Ureter (tissue), 1 donor: ENCODE measurements at places on chromosomes 7 and 10.

DNA sequence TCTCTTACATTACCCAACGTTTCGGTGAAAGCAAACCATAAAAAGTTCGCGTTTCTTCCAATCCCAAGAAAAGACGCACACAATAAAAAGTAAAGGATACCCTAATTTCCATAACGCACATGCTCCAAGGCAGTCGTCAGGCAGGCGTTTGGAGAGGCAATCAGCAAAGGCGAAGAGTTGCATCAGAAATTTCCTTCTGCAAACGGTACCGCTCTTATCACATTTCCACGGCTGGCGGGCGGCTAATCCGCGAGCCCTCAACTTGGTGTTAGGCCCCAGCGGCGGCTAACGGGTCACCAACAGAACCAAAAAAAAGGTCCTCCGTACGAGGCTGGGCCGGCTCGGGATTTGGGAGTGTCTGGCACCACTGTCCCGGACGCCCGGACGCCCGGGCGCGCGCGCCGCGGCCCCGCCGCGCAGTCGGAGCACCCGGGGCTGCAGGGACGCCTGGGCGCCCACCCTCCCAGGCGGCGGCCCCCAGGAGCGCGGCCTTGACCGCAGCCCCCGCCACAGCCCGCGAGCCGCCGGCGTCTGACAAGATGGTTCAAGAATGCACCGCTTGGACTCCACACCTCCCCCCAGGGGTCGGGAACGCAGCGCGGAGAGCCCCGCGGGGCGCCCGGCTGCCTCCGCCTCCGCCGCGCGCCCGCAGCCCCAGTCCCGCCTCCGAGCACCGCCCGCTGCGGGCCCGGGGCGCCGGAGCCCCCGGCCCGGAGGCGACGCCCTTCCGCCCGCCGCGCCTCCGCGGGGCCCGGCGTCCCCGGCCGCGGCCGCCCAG lies 9.8 kb upstream of the GRB10 start:
- no peak for DNase-seq

DNA sequence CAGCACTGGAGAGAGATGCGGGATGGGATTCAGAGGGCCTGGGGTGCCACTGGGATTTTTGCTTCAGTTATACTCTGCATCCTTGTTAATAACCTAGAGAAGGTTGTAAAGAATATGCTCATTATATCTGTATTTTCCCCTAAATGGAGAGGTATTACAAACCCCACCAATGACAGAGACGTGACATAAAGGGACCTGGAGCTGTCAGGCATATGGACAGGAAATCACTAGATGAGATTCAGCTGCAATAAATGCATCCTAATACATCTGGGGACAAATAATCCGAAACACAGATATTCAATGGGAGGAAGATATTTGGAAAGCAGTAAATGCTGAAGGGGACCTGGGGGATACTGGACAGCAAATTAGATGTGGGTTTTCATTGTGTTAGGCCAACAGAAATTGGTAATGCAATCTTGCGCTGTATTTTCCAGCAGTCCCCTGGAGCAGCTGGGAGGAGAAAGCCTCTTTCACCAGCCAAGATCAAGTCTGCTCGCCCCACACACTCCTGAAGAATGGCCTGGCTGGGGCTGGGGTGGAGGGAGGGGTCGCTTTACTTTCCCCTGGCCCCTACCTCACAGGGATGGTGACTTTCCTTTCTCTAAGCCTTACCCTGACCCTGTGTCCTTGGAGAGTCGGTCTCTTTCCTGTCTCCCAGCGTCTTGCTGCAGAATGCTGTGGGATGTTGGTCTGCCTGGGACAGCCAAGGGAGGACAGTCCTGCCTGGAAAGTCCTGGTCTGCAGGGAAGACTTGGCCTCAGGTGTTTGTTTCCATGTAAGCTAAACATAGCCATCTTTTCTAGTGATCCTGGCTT lies 653.8 kb downstream of the LRMDA start:
- no peak for DNase-seq

- no peak for DNase-seq
Measured at GRCh38 chr7:159238541-159238940, 93.9 kb upstream of the VIPR2 start.

- DNase-seq, result no peak
Measured at GRCh38 chr7:91240376-91240941, 23.8 kb upstream of the FZD1 start.

DNA sequence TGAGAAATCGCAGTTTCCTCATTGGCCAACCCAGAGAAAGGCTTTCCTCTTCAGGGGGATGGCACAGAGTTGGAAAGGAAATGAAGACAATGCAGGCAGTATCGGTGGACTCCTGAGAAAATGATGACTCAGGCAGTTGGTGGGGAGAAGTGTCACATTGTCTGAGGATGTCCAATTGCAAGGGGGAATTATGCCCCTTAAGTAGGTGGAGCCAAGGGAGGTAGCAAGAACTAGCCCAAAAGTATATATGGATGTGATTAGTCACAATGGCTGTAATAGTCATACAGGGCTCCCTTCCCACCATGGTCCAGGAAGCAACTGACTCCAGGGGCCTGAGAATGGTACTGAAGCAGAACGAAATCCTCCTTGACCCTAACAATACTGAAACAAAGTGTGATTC lies 58.3 kb upstream of the EGFR start:
- no peak for DNase-seq

DNA sequence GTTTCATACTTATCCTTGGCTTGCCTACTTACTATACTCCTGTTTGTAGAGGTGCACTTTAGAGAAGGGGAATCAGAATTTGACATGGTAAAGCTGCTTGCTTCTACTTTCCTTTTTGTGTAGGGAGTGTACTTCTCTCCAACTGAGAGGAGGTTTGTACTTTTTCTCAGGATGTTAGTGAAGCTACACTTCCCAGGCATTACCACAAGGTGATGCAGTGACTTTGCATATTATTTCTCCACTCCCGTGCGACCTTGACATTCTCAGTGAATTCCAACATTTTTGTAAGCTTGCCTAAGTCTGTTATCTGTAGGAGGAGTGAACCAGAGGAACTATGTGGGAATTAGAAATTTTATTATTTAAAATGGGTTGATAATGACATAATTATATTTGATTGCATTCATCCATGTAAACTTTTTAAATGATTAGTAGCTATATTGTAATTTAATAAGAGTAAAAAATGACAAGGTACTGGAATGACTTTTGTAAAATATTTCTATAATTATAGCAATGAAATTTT lies 5.2 kb downstream of the TAX1BP1 start:
- DNase-seq, result no peak

DNA sequence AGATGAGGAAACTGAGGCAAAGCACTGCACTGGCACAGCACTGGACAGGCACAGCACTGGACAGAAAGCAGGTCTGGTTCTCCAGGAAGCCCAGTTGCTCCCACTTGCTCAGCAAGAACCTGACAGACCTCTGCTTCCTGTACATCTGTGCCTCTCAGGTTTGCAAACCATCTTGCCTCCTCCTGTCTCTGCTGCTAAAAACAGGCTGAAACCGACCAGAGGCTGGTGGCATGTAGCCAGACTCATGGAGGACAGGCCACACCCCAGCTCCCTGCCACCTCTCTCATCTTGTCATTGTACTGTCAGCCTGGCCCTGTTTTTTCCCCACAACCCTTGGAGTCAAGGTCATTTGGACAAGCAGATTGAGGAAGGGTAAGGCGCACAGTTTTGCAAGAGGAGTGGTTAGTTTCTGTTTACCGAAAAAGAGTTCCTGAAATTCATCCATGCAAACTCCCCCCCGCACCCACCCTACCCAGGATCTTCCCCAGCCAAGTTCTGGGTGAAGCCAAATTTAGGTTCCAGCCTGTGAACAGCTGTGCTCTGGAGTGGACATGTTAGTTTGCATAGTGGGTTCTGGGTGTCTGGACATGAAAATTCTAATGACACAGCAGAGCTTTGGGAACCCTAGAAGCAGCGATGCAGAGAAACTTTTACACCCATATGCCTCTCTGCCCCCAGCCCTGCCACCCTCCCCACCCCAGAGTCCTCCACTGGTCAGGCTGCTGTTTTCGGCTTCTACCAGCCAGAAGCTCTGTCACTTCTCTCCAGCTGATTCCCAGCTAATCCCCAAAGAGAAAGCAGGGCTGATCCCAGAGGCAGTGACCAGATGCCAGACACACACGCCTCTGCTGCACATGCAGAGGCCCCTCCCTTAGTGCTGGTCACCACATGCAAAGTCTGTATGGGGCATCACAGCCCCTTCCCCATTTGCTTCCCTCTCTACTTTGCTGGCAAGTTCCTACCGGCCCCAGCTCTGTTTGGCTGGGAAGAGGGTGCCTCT lies 8.5 kb upstream of the C10orf105 start:
- peak; percentile 88 for DNase-seq

DNA sequence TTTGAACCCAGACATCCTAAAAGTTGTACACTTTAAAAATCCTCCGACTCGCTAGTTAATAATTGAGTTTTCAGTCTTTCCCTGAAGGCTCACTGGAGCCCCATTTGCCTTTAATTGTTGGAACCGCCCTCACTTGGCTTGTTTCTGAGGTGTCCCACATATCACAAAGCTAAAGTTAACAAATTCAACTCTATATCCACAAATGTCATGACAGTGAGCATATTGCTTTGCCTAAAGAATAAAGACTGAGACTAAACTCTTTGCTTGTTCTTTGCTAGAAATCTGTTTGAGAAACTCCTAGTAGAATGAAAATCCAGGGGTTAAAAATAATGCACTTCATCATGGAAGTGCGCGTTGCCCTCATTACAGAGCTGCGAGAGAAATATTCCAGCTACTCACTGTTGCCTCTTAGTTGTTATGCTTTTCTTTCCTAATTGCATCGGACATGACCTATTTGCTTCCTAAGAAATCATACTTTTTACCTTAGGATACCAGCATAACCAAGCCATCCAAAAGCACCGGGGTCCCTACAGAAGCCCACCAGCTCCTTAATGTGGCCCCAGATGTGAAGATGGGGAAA lies 752 bp downstream of the THSD7A start:
- no peak for DNase-seq

DNA sequence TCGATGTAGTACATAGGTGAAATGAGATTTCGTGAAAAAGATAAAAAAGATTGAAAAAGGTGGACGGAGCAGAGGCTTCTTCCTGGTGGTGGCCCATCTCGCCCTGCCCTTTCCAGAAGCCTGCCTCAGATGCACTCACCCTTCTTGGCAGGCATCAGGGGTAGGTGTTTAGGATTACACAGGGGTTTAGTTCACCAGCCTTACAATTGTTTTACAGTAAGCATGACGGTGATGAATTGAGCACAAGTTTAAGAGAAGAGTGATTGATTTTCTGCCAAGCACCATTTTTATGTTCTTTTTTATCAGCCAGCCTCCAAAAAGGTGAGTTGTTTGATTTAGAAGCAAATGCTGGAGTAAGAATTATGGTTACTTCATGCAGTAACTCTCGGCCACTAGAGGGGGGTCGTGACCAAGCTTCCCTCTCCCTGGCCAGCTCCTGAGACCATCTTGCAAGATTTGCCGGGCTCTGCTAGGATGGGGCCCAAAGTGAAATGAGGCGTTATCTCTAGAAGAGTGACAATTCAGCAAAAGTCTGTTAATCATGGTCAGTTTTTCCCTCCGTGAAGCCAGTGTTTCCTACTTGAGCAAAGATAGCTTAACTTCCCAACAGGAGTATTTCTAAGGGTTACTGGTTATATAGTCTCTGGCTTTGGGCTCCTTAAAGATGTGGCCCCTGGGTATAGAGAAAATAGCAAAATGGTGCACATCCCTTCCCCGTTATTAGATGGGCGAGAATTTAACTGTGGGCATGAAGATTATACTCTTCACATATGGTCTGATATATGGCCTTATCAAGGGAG lies 228.8 kb downstream of the BMPER start:
- DNase-seq, result peak; percentile 81

- no peak for DNase-seq
Measured at GRCh38 chr10:43737003-43737402, 88.3 kb upstream of the ZNF32 start.

DNA sequence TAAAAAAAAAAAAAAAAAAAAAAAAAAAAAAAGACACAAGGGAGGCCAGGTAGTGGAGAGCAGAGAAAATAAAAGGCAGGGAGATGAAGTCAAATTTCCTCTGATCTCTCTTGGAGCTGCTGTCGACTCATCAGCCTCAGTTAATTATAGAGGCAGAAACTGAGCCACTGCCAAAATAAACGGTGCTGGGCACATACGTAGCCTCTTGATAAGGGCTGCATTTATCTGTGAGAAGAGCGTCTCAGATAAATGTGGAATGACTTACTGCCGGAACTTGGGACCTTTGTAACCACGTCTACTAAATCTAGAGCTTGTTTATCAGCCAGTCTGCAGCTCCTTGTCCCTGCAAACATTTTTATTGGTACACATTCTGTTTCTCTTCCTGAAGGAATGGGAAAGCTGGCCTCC lies 162.3 kb downstream of the BAMBI start:
- DNase-seq, result no peak

DNA sequence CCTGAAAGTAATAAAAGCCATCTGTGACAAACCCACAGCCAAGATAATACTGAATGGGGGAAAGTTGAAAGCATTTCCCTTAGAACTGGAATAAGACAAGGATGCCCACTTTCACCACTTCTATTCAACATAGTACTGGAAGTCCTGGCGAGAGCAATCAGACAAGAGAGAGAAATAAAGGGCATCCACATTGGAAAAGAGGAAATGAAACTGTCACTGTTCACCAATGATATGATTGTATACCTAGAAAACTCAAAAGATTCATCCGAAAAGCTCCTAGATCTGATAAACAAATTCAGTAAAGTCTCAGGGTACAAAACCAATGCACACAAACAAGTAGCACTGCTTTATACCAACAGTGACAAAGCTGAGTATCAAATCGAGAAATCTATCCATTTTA lies 581.7 kb upstream of the TEX47 start:
- DNase-seq, result no peak

- DNase-seq, result no peak
Measured at GRCh38 chr7:157565201-157565626, 228.4 kb downstream of the DNAJB6 start.

DNA sequence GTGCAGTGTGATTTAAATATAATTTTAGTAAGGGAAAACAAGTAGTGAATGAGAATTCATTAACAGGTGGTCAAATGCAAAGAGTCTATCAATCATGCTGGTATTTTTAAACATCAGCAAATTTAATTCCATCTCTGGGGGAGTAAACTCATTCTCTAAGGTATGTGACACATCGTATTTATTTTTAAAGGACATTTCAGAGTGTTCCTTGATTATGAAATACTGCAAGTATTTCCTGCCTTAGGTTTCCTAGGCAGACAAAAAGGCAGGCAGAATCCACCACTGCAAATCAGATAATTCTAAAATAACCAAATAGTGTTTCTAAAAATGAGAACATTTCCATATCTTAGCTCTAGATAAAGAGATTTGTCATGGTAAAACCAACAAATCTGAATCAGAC lies 193.8 kb downstream of the LRRTM3 start:
- no peak for DNase-seq

DNA sequence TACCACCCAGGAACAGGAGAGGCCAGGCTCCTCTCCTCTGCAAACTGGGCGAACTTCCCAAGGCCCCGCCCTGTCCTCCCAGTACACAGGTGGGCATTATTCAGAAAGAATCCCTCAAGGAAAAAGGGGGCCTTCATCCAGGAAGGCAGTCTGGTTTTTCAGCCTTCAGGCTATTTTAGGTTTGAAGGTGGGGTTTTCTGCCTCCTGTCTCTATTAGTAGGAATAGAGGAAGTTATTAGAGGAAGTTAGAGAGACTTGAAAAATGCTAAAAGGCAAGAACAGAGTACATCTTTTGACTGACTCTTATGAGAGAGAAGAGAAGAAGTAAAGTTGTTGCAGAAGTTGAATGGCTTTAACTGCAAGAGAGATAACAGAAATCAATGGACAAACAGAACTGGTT lies 250.9 kb upstream of the SORCS1 start:
- no peak for DNase-seq
